SK-N-MC (cell line): ENCODE measurements at places on chromosomes 6 and 20.

GRCh38 chr20:36895036-36895435, 19.1 kb downstream of the TLDC2 start:
- no peak for DNase-seq

GRCh38 chr6:170447561-170447930, 105.6 kb downstream of the PSMB1 start:
- no peak for DNase-seq

- no peak for DNase-seq
Observed at GRCh38 chr6:165637586-165637985, 25.5 kb downstream of the PDE10A start.

- DNase-seq: no peak
Observed at GRCh38 chr20:35627121-35627520, 11.5 kb downstream of the SPAG4 start.

DNA sequence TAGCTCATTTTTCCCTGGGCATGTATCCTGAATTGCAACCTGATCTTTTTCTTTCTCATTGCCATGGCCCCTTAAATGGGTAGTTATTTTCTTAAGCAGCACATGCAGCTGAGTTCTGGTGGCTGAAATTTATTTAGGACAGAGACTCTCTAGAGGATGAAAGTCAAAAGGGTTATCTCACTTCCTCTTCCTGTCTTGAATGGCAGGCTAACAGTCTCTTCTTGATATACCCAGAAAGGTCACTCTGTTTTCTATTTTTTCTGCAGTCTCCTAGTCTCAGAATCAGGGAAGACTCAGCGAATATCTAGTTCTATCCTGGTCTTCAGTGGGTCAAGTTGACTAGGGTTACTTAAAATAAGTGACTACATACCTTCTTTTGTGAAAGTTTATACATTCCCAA, 243.3 kb downstream of the EPHA7 start:
- no peak for DNase-seq

DNA sequence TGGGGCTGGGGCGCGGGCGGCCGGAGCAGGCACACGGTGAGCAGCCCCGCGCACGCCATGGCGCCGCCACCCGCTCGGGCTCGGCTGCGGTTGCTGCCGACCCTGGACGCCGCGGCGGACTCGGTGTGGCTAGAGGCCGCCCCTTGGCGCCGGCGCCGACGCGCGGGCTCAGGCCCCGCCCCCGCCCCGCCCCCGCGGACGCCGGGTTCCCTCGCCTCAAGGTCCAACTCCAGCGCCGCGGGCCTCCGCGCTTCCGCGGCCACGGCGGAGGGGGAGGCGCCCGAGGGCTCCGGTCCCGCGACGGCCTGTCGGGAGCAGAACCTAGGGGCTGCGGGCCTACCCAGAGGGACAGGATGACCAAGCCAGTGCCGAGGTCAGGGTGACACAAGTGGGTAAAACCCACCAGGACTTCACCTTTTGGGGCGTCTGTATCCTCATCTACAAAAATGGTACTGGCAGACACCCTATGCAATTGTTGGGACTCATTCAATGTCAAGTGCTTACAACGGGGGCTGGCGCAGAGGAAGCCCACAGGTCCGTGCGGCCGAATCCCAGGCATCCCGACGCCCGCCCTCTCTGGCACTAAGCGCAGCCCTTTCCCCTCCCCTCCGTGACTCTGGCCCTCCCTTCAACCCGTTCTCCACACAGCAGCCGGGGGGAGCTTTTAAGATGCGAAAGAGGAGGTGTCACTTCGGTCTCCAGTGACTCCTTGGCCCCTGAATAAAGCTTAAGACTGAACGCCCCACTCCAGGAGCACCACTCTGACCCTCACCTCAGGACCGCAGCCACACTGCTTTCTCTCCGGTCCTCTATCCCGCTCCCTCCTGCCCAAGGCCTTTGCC, at the start of gene NECAB3:
Gene NECAB3 (minus strand): TSS at position 135 of the 842 bp plus-strand sequence. CDS start 76 bp downstream, at position 59.
- DNase-seq: no peak

DNA sequence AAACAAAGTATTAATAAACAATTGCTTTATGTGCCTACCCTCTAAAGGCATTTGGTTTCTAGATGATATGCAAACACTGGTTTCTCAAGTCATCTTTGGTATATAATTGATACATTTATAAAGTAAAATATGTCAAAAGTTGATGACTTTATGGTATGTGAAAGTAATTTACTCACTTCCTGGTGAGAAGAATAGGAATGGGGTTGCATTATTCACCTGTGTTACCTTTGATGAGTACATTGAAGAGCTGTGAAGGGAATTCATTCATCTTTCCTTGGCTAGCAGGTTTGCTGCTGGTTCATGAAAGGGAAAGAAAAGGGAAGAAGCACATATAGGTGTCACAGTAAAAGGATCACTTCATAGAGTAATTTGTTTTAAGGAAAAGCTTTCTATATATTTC, 20.4 kb downstream of the RNF217 start:
- DNase-seq: no peak

DNA sequence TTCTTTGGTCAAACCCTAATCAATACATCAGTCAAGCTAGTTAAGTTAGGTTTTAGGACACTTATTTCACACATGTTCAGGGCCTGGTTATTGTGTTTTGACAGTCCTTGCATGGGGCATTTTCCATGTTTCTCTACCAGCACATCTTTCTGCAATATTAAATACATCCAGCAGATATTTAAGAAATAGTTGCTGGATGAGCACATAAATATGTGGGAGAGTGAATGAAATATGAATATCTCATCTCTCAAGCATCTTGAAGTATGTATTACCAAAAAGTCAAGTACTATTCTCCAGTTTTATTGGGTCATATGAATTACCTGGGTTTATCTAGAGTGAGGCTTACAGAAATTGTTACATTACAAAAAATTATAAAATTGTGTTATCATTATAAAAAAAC, 621.9 kb upstream of the GJE1 start:
- DNase-seq: no peak

GRCh38 chr6:143223895-143224294, 163.2 kb downstream of the AIG1 start:
- DNase-seq: no peak

GRCh38 chr6:19998541-19998940, 161.4 kb downstream of the ID4 start:
- DNase-seq: no peak

- DNase-seq: no peak
Observed at GRCh38 chr6:41523915-41524633, 22.1 kb upstream of the FOXP4 start.

DNA sequence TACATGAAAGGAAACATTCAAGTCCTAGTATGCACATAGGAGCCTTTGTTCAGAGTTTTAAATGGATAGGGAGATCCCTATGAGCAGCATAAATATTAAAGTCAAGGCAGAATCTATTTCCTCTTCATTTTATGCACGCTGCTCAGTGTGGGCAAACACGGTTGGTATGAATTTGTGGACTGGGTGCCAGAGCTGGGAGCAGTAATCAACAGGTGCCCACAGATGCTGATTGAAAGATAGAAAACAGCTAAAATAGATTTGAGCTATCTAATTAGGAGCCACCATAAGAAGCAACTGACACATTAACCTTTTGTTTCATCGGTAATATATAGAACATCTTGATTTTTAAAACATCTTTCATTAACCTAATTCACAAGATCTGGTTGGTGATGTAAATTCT, 175.5 kb downstream of the EYS start:
- no peak for DNase-seq

- DNase-seq: no peak
Observed at GRCh38 chr6:38755874-38756273, 40.8 kb downstream of the DNAH8 start.

- DNase-seq: no peak
Observed at GRCh38 chr20:23132293-23132929, 46.3 kb upstream of the CD93 start.

DNA sequence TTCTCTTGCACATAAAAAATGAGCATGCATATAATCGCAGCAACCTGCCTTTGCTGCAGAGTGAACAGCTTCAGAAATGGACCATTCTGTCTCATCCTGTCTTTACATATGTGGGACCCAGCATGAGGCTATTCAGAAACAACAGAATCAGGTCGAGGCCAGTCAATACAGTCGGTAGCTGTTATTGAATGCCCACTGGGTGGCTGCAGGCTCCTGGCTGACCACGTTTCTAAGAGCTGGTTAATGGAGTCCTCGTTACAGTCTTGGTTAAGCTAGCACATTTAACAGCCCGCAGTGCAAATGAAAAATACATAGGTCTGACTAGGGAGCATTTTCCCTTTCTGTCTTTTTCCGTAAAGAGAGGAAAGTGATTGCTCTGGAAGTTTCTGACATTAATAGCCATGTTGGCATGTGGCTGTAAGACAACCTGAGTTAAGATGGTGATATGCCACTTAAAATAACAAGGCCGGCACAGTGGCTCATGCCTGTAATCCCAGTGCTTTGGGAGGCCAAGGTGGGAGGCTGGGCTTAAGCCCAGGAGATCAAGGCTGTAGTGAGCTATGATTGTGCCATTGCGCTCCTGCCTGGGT, 75.0 kb downstream of the SHLD1 start:
- no peak for DNase-seq

DNA sequence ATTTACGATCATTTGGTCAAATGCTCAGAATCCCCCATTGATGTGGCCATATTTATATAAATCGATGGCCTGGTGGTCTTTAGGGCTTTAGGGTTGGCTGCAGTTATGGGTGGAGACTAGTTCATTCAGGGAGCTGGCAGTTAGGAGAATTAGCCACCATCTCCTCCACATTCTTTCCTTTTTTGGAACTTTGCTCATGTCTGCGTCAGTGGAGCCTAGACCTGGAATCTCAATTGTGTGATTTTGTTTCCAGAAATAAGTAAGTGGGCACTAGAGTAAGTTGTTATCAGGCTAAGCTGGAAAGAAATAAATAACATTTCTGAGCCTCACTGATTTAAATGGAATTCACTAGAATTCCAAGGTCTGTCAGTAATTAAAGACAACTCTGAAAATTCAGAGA, 29.0 kb upstream of the ELOVL5 start:
- DNase-seq: no peak

DNA sequence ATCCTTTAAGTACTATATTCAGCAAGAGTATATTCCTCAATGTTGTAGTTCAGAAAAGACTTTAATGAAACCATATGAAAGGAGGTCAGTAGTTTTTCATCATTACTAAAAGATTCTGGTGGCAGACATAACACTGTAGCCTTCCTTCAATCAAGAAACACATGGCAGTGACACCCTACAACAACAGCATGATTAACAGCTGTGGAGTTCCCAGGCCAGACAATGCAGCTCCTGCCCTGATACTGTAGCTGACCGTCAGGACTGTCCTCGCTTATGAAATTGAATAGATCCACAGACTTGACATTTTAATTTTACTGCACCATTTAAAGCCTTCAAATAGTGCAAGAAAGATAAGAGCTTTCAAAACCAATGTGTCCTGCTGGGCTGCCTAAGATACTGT, 43.6 kb downstream of the USP45 start:
- no peak for DNase-seq

DNA sequence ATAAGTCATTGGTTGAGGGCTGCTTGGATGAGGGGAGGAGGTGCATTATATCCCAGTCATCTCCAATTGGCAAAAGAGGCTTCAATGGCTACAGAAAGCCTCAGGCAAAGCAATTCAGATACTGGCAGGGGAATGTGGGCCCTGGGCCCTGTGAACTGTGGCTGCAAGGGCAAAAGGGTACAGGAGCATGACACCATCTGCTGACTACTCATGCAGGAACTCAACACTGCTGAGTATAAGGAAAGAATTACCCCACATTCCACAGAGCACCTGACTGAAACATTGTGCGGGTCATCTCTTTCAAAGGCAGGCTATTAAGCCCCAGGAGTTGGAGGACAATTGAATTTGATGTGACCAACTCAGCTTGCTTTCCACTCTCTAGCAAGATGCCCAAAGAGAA, 92.1 kb upstream of the SPTLC3 start:
- no peak for DNase-seq

GRCh38 chr20:3875378-3875974, 13.7 kb upstream of the PANK2 start:
- DNase-seq: no peak
